ENCODE measurements at places on chromosomes 2 and 18. TPM values are rescaled to one million over a fixed set of nuclear protein-coding genes. Genes with fewer than 3 reads are reported as not detected.

The TEKT4 gene
- not detected for total RNA-seq

The RAD51AP2 gene
- total RNA-seq, result not detected

- DNase-seq, result peak; percentile 90
Measured at GRCh38 chr2:102355526-102356380, at the start of gene IL18R1. Gene IL18R1 (plus strand): TSS chr2:102355796. CDS start chr2:102362661, 6,865 bp downstream.

GRCh38 chr2:140542627-140543026, 1588.2 kb downstream of the LRP1B start:
- DNase-seq, result no peak

DNA sequence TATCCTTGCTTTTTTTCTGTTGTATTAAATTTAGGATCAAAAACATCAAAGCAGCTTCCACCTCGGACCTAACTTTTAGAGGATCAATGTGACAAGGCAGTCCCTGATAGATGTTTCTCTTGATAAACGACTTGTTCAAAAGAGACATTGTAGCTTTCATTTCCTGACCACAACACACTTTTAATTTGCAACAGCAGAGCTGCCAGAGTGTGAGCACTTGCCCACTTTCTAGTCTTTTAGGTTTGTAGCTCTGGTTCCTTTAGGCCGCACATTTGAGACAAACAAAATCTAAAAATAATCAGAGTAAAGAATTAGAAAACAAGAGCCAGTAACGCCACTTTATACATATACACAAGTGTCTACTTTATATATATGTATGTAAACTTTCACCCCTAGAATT, 3.1 kb downstream of the FIGN start:
- DNase-seq, result no peak

- DNase-seq, result peak; percentile 26
Measured at GRCh38 chr2:397521-397920, 109.6 kb upstream of the ALKAL2 start.
